NCI-H526 treated with DMSO at 0.1 percent for 48 hours (cell line): ENCODE measurements at places on chromosomes 1 and 21.

GRCh38 chr1:150302338-150302737 is 8.7 kb downstream of the MRPS21 start:
- peak; percentile 99 for DNase-seq

- no peak for DNase-seq
These were observed 1.6 kb downstream of the STPG1 start for GRCh38 chr1:24411963-24412362.

DNA sequence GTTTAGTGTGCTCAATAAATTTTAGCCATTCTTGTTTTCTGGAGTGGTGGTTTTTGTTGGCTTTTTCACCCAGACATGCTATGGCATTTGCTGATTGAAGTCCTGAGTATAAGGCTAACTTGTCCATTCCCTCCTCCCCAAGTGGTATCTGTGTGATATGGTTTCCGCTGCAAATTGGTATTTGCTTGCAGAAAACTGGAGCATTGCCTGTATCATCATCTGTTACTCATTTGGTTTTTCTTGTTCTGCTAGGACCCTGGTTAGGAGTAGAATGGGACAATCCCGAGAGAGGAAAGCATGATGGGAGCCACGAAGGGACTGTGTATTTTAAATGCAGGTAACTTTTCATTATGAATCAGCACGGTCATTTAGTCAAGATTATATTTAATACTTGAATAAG is 34.0 kb downstream of the TBCE start:
- no peak for DNase-seq

GRCh38 chr21:27681038-27681437 is 714.1 kb upstream of the ADAMTS5 start:
- DNase-seq: no peak

- no peak for DNase-seq
These were observed 312.2 kb downstream of the SPATA17 start for GRCh38 chr1:217943361-217943760.

GRCh38 chr1:29439615-29440014 is 203.3 kb downstream of the PTPRU start:
- no peak for DNase-seq

GRCh38 chr1:231428377-231428776 is 6.3 kb upstream of the EGLN1 start:
- no peak for DNase-seq

DNA sequence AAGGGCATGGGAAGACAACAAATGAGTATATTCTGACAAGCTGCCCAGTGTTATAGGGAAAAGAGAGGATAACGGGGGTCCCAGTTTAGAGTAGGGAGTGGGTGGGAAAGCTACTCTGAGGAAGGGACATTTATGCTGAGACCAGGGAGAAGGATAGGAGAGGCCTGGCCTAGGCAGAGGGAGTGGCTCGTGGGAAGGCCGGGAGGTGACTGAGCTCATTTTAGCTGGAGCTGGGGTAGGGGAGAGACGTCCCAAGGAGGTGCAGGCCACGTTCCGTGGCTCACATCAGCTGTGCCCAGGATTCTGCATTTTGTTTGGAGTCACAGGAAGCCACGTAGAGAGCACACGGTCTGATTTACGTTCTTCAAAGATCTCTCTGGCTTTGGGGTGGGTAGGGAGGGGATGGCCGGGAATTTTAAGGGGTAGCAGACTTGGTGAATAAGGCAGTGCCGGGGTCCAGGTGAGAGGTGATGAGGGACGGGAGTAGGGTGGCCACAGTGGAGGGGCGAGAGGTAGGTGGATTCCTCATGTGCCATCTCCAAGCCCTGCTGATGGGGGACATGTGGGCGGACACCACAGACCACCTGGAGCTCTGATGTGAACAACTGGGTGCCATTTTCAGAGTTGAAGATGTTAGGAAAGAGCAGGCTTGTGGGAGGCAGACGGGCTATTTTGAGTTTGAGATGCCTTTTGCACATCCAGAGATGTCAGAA is 4.7 kb downstream of the TINAGL1 start:
- DNase-seq: no peak

GRCh38 chr1:7508052-7508933 is 262.8 kb upstream of the VAMP3 start:
- DNase-seq: no peak

DNA sequence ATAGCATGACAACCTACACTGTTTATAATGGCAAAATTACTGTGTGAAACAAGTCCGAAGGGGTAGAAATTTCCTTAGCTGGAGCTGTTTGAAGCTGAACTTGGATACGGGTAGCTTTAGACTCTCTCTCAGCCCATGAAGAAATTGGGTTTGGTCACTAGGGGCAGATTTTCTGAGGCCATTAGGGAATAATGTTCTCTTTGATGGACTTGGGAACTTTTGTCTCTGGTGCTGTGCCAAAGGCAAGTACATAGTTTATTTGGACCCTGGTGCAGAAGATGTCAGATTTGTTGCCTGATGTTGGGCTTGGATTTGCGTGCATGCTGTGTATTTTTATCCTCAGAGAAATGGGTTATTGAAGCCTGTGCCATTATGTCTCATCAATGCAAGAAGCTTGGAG is 109.6 kb downstream of the VPS13D start:
- DNase-seq: no peak

GRCh38 chr1:6176779-6177178 is 3.3 kb downstream of the CHD5 start:
- no peak for DNase-seq

GRCh38 chr1:75579046-75579445 is 31.9 kb downstream of the SLC44A5 start:
- no peak for DNase-seq

DNA sequence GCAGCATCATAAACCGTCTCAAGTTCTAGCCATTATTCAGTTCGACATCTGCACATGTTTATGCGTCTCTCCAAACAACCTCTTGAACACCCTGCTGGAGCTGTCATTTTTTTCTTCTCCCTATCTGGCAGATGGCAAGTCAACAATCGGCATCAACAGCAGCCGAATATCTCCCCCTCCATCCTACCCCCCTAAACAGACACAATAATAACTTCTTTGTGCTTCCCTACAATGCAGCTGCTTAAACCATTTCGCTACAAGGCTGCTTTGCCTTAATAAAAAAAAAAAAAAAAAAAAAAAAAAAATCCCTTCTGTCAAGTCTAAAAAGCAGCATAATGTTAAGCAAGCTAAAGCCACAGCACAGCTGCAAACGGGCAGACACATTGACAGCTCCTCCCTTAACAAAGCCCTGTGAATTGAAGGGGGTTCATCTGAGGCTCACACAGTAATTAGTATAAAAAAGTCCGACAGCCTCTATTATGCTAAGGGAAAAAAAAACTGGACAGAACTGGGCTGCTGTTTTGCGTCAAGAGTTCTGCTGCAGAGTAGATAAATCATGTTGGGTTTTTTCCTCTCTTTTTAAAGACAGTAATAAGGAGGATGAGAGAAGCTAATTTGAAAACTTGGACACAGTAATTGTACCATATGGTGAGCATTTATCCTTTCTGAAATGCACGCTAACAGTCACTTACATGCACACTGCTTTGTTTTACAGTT is 136.4 kb downstream of the AKT3 start:
- DNase-seq: peak; percentile 91

DNA sequence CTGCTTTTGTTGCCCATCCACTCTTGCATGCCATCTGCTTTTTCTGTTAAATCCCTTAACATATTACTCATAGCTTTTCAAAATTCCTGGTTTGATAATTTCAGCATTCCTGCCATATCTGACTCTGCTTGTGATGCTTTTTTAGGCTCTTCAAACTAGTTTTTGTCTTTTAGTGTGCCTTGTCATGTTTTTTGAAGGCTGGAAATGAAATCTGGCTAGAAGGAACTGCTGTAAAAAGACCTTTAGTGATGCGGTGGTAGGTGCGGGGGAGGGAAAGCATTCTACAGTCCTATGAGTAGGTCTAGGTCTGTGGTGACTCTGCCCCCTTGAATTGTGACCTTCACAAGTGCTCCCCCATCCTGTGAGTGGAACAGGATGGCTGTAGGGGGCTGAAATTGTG is 15.0 kb upstream of the S100B start:
- DNase-seq: no peak

- DNase-seq: no peak
These were observed 13.4 kb upstream of the PIAS3 start for GRCh38 chr1:145871994-145872924.

DNA sequence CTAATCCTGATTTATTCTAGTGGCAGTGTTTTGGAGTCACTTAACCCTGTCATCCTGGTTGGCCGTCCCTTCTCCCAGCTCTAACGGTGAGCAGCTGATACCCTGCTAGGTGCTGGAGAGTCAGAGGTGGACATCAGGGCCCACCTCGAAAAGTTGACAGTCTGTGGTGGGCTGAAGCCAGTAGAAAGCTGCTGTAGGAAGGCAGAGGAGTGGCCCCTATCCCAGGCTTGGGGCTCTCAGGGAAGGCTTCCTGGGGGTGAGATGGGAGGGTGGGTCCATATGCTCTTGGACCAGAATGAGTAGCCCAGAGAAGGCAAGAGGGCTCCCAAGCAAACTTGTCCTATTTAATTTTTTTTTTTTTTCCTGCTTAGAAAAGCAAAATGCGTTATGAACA is 475 bp upstream of the RPL5 start:
- no peak for DNase-seq

DNA sequence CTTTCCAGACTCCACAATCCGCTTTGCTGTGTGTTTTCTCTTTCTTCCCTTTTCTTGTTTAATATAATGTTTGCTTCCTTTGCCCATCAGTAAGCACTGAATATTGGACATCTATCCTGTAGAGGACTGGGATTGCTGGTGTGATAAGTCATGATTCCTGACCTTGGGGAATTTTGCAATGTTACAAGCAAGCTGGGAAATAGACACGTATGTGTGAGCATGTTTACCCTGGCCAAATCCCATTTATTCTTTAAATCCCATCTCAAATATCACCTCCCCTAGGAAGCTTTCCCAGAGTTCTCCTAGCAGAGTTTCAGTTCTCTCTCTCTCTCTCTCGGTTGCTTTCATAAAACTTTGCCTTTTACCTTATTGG is 155.3 kb downstream of the ROR1 start:
- no peak for DNase-seq

DNA sequence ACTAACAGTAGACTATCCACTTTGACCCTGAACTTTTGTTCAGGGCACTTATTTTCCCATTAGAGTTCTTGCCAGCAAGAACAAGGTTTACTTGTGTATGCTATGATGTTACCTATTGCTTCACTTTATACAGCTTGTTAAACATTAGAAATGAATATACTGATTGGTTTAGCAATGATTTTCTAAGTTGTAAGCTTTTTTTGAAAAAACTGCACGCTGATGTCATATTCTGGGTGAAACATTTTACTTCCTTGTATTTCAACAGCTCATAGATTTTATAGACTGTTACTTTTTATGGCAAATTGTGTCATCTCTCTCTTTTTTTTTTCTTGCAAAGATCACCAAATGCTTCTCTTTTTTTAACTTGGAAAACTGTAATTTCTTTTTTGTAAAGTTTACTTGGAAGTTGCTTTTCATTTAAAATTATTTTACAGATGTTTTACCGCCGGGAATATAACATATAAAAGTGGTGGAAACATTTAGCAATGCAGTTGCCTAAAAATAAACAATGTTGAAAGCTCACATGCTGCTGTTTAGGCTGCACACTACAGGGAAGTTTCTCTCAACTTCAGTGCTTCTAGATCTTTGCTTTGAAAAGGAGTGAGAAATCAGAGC is 215.3 kb upstream of the NFIA start:
- DNase-seq: no peak

- DNase-seq: no peak
These were observed 21.9 kb upstream of the GPR157 start for GRCh38 chr1:9150582-9151327.

DNA sequence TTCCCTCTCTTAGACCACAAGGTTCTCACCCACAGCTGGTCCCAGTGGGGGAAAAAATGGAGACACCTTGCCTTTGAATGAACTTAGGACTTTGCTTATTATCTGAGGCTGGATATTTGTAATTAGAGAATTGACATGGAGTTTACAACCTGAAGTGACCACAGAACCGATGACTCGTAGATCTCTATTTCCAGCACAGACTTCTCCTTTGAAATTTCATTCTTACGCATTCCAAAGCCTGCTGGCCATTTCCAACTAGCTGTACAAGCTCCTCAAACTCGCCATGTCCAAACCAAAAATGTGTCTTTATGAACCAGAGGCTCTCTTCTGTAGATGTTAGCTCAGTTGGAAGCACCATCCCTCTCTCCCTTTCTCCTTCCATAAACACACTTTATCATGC is 12.0 kb downstream of the RAB7B start:
- DNase-seq: no peak

DNA sequence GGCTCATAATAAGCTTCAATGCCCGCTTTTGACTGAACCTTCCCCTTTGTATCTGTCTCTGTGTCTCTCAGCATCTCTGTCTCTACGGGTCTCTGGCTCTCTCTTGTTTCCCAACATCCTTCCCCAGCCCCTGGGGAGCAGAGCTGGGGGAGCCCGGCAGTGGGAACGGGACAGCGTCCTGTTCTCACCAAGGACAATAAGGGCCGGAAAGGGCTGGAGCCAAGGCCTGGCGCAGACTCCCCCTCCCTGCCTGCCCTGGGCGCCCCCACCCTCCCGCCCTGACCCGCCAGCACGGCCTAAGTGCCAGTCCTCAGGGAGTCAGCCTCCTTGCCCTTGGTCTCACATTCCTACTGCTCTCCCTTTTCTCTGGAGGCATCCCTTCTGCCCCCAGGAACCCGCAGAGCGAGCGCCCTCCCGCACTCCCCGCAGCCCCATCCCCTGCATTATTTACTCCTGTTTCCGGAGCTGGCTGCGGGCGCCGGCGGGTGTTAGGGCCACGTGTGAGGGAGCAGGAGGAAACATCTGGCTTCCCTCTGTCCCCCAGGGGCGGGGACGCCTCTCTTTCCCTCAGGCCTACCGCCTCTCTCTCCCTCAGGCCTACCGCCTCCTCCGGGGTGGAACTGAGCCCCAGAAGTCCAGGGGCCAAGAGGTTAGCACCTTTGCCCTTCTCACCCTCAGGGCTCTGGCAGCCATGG is 6.5 kb downstream of the KRTCAP2 start:
- DNase-seq: no peak

GRCh38 chr1:36168514-36168913 is 12.6 kb downstream of the MAP7D1 start:
- DNase-seq: no peak

- no peak for DNase-seq
These were observed 122.1 kb downstream of the UCK2 start for GRCh38 chr1:165949335-165950130.
